ENCODE measurements at places on chromosomes 13 and 19. TPM values are rescaled to one million over a fixed set of nuclear protein-coding genes. Genes with fewer than 3 reads are reported as not detected.

DNA sequence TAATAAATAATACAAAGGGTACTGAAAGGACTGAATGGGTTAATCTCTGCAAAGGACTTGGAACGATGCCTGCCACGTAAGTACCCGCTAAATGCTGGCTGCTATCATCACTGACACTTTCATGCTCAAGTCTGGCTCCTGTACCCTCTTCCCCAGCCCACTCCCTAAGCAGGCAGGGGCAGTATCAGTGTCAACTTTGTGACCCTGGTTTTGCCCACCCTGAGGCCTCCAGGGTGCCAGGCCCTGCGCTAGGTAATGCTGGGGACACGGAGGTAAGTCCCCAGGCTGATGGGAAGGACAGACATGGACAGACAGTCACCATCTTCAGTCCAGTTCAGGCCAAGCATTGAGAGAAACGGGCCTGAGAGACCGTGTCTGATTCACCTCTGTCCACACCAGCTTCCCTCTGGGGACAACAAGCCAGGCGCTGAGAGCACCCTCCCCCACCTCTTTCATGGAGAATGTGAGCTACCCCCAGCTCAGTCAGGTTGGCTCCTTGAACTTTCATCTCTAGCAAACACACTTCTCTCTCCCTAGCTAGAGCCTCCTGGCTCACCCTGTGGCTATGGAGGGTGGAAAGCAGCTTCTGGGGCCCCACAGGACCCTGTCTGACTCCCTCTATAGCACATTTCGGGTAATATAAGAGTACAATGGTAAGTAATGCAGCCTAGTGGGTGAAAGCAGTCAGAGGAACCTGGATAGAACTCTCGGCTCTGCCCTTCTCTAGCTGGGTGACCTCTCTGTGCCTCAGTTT is 800 bp downstream of the ETFB start:
- peak; percentile 45 for DNase-seq

DNA sequence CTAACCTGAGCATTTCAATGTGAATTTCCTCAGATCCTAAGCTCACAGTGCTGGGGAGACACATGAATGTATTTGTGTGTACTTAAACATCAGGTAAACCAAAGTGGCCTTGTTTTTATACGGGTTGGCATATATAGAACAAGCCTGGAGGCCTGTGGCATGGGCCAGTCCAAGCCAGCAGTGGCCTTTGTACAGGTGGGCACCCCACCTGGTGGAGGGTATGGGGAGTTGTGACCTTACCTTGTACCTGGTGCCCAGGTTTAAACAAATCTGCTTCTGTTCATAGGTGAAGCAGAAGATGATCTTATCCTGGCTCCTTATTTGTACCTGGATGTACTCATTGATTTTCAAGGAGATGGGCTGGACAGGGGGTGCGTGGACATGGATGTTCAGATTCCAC is 71.0 kb downstream of the ERICH6B start:
- no peak for DNase-seq

DNA sequence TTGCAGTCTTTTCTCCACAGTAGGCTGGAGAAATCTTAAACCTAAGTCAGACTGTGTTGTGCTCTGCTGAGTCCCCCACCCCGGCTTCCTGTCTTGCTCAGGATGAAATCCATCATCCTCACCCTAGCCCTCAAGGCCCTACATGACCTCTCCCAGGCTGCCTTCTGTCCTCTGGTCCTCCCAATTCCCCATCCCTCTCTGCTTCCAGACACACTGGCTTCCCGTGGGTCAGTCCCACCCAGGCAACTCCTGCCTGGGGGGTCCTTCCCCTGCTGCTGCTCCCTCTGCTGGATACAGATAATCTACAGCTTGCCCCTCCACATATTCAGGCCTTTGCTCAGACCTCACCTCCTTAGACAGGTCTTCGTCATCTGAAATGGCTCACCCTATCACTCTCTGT is 18.4 kb upstream of the CBY2 start:
- DNase-seq: no peak

DNA sequence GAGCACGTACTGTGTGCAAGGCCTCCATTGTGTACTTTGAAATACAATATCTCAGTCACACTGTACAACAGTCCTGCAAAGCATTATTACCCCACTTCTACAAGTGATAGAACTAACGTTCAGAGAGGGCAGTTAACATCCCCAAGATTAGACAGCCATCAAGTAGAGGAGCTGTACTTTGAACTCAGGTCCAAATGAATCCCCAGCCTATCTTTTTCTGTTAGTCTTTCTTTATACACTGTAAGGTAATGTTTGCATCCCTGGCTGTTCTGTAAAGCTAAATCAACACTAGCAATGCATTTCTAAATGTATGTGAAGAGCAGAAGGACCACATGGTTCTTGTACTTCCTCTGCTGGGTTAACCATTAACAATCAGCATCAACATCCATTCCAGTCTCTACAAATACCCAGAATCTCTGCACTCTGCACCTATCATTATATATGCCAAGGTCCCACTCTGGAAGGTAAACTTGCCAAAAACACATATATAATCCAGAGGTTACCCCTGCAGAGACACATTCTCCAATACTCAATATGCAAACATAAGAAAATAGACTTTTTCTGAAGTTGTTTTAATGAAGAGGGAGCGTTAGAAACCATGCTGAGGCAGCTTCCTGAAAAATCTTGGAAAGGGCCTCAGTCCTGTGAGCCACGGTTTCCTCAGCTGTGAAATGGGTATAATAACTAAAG is 182.3 kb downstream of the MZT1 start:
- DNase-seq: no peak

C2CD4C gene
- total RNA-seq: 0.20 TPM

Data from renal cortical epithelial cell (primary cell).